NCI-H2107 (cell line): ENCODE measurements at places on chromosomes 12 and 14.

- DNase-seq = no peak
Measured at GRCh38 chr14:36096090-36096489, 80.4 kb downstream of the PTCSC3 start.

GRCh38 chr12:2017546-2018337, 13.5 kb upstream of the DCP1B start:
- no peak for DNase-seq

DNA sequence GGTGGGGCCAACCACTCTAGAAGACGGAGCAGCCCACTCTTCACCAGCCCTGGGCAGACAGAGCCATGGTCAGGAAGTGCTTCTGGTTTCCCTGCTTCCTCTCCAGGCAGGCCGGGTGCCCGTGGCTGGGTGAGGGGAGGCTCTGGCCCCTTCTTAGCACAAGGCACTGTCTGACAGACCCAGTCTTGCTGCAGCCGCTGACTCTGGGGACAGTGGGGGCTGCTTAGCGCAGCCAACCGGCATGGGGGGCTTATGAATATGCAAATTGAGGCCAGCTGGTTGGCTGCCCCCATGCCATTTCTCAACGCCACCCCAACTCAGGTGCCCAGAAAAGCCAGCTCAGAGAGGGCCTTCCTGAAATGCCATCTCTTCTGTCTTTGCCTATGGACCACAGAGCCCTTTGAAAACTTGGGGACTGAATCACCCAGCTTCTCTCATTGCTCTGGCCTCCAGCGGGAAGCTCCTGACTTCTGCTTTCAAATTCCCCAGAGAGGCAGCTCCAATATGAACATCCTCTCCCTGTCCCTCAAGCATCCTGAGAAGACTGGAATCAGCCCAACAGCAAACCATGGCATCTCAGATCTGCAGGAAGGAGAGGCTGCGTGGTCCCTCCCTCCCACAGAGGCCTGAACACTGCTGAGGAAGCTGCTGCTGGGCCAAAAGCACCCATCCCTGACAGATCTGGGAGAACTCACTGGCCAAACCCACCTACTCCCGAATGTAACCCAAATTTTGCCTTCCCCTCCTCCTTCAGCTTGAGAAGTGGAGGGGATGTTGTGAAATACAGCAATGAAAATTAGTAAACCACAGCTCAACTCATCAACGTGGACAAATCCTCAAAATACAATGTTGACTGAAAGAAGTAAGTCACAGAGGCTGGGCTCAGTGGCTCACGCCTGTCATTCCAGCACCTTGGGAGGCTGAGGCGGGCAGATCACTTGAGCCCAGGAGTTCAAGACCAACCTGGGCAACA, at the start of gene PROX2:
Gene PROX2 (minus strand): TSS at position 205 of the 973 bp plus-strand sequence. CDS start 12,311 bp downstream, outside the sequence.
- DNase-seq = no peak

GRCh38 chr12:75172611-75173010, 37.0 kb downstream of the KCNC2 start:
- DNase-seq = no peak

DNA sequence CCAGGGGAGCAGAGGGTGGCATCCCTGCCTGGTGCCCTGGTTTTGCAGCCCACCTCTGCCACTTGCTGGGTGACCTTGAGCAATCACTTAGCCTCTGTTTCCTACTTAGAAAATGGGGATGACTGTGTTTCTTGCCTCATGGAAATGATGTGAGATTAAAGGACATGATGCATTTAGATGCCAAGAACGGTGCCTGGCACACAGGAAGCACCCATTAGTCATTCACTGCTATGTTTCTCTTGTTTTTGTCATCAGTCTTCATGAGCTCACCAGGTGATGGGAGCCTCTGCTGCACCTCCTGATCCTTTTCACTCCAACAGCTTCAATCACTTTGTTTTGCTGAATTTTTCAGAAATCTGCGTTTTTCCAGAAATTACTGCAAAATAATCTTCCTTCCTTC, 23.6 kb upstream of the ATF1 start:
- no peak for DNase-seq

GRCh38 chr12:21697904-21698630, 40.4 kb upstream of the LDHB start:
- DNase-seq = no peak

GRCh38 chr12:56128670-56129205, 671 bp downstream of the ESYT1 start:
- DNase-seq = no peak

GRCh38 chr14:93912782-93913181, 14.4 kb upstream of the FAM181A start:
- no peak for DNase-seq

DNA sequence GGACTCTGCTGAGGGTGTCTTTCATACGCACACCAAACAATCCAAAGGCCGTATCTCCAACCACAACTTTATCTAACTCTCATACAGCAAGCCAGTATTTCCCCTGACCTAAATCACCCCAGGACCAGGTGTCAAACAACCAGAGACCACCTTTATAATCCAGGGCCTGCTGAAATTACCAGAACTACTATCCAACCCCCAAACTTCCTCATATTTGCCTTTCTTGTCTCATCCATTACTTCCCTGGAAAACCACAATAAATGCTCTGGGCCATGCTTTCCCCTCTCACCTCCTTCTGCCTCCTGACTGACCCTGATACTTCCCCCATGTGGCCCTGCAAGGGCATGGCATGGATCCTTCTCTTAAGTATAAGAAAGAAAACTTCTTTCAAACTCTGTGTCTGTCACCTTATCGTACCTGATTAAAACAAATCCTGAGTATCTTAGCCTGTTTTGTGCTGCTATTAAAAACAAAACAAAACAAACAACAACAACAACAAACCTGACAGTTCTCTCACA, 44.7 kb upstream of the CRACR2A start:
- DNase-seq = no peak

DNA sequence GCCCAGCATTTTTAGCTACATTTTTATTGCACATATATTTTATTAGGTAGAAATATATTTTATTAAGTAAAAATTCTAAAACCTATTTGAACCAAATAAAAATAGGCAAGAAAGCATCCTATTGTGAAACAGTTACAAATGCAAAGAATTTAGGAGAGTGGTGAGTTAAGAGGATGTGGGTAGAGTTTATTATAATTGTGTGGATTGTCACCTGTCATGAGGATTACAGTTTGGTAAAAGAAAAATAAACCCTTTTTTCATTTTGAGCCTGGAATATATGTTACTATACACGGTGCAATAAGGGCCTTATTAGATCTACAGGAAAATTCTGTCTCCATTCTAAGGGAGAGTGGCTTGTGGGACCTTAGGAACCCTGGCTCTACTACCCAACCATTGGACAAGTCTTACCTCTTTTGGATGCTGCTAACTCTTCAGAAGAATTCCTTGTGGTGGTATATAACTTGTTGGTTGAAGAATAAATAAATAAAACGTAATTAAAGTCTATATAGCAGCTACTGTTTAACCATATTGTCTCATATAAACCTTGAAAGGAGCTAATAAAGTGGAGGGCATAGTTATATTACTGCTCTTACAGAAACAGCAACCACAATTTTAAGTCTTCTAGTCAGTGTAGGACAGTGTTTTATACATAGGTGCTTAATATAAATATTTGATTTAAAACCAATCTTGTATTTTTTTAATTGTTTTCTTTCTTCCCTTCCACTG, 67.8 kb downstream of the FGD4 start:
- no peak for DNase-seq

- no peak for DNase-seq
Measured at GRCh38 chr14:60508363-60508706, 611 bp upstream of the SIX6 start.

DNA sequence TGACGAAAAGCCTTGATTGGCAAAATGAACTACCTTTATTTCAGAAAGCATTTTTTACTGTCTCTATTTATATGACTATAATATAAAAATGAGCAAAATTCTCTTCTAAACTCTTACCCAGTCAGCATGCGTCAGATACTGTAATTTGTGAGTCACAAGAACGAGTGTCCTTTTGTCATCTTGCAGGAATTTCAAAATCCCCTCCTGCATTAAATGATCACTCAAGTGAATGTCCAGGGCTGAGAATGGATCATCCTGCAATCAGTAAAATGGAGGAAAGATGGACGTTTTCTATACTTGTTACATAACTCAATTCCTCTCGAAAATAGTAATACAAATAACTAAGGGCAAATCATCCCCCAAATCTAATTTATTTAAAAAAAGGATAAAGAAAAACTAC, 77.7 kb upstream of the KCNJ8 start:
- DNase-seq = no peak

- no peak for DNase-seq
Measured at GRCh38 chr12:90546511-90546910, 408.5 kb downstream of the CCER1 start.

GRCh38 chr12:95494888-95495287, 20.9 kb downstream of the METAP2 start:
- no peak for DNase-seq

DNA sequence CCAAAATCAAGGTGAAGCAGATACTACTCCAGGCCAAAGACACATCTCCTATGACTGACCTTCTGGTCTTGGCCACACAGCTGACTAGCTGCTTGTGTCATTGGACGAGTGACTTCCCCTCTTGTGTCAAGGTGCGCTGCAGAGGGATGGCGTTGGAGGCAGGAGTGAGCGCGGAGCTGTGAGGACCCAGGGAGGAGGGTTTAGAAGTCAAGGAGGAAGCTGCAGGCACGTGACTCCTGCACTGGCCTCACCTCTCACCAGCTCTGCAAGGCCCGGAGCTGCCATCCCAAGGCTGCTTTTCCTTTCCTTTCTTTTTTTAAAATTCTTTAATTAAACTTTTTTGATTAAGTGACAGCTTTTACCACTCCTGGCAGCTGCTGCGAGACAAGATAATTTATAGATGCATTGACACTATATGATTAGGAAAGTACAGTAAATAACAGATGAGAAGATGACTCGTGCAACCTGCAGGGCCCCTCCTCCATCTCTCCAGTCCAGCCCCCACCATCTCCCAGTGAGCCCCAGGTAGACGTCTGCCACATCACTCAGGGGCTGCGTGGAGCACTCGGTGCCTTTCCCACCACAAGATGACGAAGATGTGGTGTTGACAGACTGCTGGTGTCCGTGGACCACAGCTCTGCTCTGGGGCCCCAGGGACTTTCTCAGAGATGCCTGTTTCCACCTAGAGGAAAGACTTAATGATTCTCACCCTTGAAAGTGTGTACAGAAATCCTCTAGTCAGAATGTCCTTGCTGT, 350.6 kb downstream of the CACNA1C start:
- DNase-seq = no peak

- DNase-seq = no peak
Measured at GRCh38 chr12:19847294-19848059, 408.2 kb downstream of the AEBP2 start.
